GM23248 (cell line): ENCODE measurements at places on chromosomes 2 and 18. TPM values are rescaled to one million over a fixed set of nuclear protein-coding genes. Genes with fewer than 3 reads are reported as not detected.
A peak's percentile ranks its signal among the peaks of the same experiment; 100 is the strongest.

The SGPP2 gene
- polyA plus RNA-seq, result not detected in 2 replicates

The TRIM54 gene
- polyA plus RNA-seq, result not detected in 2 replicates

The PPP1R1C gene
- not detected in 2 replicates for polyA plus RNA-seq

- no peaks in the 10 kb centered on the region; the same call in 1 of the 2 replicates for H3K4me1 ChIP-seq
- no peaks in the 10 kb centered on the region for H3K27me3 ChIP-seq
- no peak for DNase-seq
These were observed 35.0 kb upstream of the GLI2 start for GRCh38 chr2:120700659-120701058.

- H3K4me1 ChIP-seq, result no peaks in the 10 kb centered on the region
- no peak overlapping the region for H3K27ac ChIP-seq
- H3K36me3 ChIP-seq, result no peaks in the 10 kb centered on the region
- H3K27me3 ChIP-seq, result no peaks in the 10 kb centered on the region
These were observed 413.8 kb upstream of the SLC14A2 start for GRCh38 chr18:45201489-45201888.

- H3K27me3 ChIP-seq, result no peaks in the 10 kb centered on the region
- no peak overlapping the region for H3K4me3 ChIP-seq
- peaks cover 23% of the 10 kb centered on the region for H3K36me3 ChIP-seq
- no peaks in the 10 kb centered on the region for H3K4me1 ChIP-seq
- H3K27ac ChIP-seq, result no peak overlapping the region
- no peak for DNase-seq
These were observed 110.2 kb upstream of the KIF5C start for GRCh38 chr2:148764815-148765214.

GRCh38 chr2:198238429-198238828 is 434.0 kb downstream of the PLCL1 start:
- no peaks in the 10 kb centered on the region for H3K36me3 ChIP-seq
- no peak overlapping the region for H3K27ac ChIP-seq
- H3K4me3 ChIP-seq, result no peak overlapping the region
- H3K27me3 ChIP-seq, result no peaks in the 10 kb centered on the region
- H3K4me1 ChIP-seq, result no peaks in the 10 kb centered on the region

GRCh38 chr18:55262021-55262560 is 302.8 kb upstream of the CCDC68 start:
- peaks cover 17% of the 10 kb centered on the region for H3K4me1 ChIP-seq
- H3K4me3 ChIP-seq, result no peak overlapping the region
- peaks cover 18% of the 10 kb centered on the region; the same call in 1 of the 2 replicates for H3K36me3 ChIP-seq
- no peak for DNase-seq
- H3K27ac ChIP-seq, result no peak overlapping the region

GRCh38 chr2:223937535-223937934 is 7.6 kb downstream of the WDFY1 start:
- H3K27me3 ChIP-seq, result no peaks in the 10 kb centered on the region
- no peaks in the 10 kb centered on the region for H3K36me3 ChIP-seq
- H3K4me1 ChIP-seq, result peaks cover 54% of the 10 kb centered on the region
- H3K4me3 ChIP-seq, result no peak overlapping the region

DNA sequence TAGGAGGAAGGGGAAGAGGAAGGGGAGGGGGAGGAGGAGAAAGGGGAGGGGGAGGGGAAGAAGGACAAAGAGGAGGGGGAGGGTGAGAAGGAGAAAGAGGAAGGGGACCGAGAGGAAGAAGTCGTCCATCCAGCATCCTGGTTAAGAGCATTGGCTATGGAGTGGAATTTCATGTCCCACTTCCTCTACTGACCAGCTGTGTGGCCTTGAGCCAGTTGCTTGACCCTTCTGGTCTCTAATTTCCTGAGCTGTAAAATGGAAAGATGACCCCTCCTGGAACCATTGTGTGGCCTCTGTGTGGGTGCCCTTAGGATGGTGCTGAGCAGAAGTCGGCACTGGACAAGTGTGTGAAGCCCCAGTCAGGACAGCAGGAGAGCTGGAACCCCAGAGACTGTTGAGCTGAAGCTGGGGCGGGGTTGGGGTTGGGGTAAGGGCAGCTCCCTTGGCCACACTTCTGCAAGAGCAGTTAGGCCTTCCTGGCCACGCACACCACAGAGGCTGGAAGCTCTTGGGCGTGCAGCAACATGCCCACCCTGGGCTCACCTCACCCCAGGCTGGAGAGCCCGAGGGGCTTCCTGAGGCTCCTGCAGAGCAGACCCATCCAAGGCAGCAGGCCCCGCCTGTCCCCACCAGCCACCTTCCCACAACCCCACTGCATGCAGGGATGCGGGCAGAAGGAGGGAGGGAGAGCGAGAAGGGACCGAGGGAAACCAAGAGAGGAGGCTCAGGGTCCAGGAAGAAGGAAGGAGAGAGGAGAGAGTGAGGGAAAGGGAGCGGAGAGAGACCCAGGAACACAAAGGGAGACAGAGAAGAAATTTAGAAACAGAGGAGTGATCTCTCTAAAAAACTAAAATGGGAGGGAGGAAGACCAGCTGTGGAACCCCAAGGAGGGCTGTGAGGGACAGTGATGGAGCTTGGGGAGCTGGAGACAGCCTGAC is 16.2 kb downstream of the ADRA2B start:
- H3K36me3 ChIP-seq, result no peaks in the 10 kb centered on the region
- DNase-seq, result no peak
- H3K27me3 ChIP-seq, result no peaks in the 10 kb centered on the region

DNA sequence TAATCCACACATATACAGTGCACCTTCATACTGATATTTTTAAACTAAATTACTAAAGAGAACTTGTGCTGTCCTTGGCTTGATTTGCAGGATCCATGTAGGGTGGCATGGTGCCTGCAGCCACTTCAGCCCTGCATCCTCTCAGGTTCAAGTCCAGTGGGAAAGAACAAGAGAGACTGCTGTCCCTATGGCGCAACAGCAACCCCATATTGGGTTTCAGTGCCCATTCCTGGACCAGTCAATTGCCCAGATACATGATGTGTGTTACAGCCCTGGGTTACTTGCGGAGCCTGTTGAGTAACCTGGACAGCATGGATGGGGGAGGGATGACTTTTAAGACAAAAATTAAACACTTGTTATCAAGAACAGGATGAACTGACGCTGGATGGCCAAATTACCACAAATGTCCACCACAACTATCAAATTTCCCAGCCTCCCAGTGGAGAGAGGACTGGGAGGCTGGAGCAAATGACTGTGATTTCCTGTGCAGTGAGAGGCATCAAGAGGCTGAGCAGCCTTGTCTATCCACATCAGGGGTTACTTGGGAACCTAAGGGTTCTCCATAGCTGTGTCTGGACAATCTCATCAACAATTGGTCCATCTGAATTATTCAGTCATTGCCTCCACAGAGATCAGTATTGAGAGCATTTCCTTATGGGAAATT is 162.0 kb downstream of the CAPN13 start:
- H3K4me1 ChIP-seq, result no peaks in the 10 kb centered on the region
- H3K27me3 ChIP-seq, result no peaks in the 10 kb centered on the region
- peaks cover 5% of the 10 kb centered on the region; the same call in 1 of the 2 replicates for H3K36me3 ChIP-seq
- DNase-seq, result no peak
- no peak overlapping the region for H3K4me3 ChIP-seq

- H3K4me3 ChIP-seq, result no peak overlapping the region
- H3K36me3 ChIP-seq, result no peaks in the 10 kb centered on the region
- H3K27ac ChIP-seq, result no peak overlapping the region
- H3K4me1 ChIP-seq, result no peaks in the 10 kb centered on the region
These were observed 448.3 kb downstream of the CDH2 start for GRCh38 chr18:27728659-27729058.

GRCh38 chr2:116416731-116417377 is 1397.6 kb upstream of the DDX18 start:
- H3K36me3 ChIP-seq, result no peaks in the 10 kb centered on the region
- DNase-seq, result no peak
- H3K27me3 ChIP-seq, result no peaks in the 10 kb centered on the region
- no peak overlapping the region for H3K27ac ChIP-seq
- H3K4me3 ChIP-seq, result no peak overlapping the region
- no peaks in the 10 kb centered on the region for H3K4me1 ChIP-seq

DNA sequence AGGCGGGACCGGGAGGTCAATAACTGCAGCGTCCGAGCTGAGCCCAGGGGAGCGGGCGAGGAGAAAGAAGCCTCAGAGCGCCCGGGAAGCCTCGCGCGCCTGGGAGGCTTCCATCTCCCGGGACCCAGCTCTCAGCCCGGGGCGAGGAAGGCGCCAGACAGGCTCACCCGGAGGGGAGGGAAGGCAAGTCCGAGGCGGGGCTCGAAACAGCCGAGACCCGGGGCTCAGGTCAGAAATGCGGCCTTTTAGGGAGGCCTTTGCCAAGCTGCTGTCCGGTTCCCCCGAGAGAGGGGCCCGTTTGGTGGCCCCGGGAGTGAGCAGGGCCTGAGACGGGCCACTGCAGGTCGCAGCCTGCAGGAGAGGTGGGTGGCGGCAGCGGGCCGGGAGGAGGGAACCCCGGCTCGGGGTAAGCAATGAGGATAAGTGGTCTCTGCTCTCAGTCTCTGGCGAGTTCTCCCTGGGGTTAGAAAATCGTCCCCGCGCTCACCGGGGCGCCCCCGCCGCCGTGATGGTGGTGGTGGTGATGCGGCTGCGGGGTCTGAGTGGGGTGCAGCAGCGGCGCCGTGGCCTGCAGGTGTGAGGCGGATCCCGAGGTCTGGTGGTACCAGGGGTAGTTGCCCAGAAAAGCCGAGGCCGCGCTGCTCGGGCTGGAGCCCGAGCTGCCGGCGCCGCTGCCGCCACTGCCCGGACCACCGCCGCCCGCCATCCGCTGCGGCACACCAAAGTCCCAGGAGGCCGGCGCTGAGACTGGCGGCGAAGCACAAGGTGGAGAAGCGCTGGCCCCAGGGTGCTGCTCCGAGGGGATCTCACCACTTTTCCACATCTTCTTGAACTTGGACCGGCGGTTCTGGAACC is 2.4 kb downstream of the DLX2 start:
- peaks cover 37% of the 10 kb centered on the region for H3K4me1 ChIP-seq
- H3K27me3 ChIP-seq, result no peaks in the 10 kb centered on the region
- DNase-seq, result peak; percentile 68
- peak overlapping the region; percentile 83 for H3K4me3 ChIP-seq
- no peaks in the 10 kb centered on the region for H3K36me3 ChIP-seq

- H3K4me1 ChIP-seq, result no peaks in the 10 kb centered on the region; the same call in 1 of the 2 replicates
- DNase-seq, result no peak
- no peaks in the 10 kb centered on the region for H3K36me3 ChIP-seq
- no peaks in the 10 kb centered on the region for H3K27me3 ChIP-seq
- no peak overlapping the region for H3K4me3 ChIP-seq
- H3K27ac ChIP-seq, result no peak overlapping the region
These were observed 40.0 kb upstream of the ACKR3 start for GRCh38 chr2:236529606-236530005.

DNA sequence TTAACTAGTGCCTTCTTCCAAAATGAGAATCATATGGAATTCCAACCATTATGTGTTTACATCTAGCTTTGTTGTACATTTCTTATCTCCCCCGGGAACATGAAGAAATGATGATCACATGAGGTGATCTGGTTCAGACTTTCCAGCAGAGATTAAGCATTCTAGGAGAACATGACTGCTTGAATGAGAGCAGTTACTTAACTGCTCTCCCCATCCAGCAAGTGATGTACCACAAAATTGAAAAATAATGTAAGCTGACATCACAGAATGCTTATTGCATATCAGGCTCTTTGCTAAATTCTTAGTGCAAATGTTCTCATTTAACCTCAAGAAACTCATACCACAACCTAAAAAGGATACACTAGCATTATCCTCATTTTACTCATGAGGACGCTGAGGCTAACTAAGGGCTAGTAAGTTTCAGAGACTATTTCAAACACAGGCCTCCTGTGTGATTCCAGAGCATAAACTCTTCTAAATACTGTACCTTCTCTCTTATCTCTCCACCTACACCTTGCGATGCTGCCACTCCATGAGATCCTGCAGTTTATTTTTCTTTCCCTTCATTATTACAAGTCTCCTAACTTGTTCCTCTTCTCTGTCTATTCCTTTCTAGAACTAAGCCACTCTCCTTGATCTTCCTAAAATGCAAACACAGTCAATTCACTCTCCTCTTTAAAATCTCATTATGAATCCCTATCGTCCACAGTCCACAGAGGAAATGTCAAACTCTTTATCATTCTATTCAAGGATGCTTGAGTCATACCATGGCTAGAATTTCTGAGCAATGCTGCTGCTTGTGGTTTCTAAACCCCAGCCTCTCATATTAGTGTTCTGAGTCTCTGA is 1224.8 kb upstream of the ZEB2 start:
- H3K4me3 ChIP-seq, result no peak overlapping the region
- no peaks in the 10 kb centered on the region for H3K27me3 ChIP-seq
- H3K36me3 ChIP-seq, result no peaks in the 10 kb centered on the region
- peaks cover 14% of the 10 kb centered on the region for H3K4me1 ChIP-seq
- peak overlapping the region; percentile 23; the same call in 1 of the 2 replicates for H3K27ac ChIP-seq

DNA sequence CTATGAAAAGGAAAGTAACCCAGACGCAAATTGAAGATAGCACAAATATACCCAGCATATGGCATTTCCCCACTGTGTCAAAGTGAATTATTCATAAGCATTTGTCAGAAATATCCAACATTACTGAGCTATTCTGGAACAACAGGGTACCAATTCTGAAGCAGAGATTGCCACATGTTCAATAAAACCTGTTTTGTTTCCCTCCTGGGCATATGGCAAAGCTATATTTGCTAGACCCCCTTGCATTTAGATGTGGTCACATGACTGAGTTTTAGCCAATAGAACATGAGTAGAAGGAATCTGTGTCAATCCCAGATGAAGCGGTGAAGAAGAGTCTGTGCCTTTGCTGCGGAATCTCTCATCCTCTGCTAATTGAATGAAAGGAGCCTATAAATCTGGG is 296.4 kb upstream of the DLGAP1 start:
- H3K27ac ChIP-seq, result no peak overlapping the region
- DNase-seq, result no peak
- H3K4me3 ChIP-seq, result no peak overlapping the region
- H3K27me3 ChIP-seq, result no peaks in the 10 kb centered on the region
- no peaks in the 10 kb centered on the region for H3K36me3 ChIP-seq
- no peaks in the 10 kb centered on the region for H3K4me1 ChIP-seq

DNA sequence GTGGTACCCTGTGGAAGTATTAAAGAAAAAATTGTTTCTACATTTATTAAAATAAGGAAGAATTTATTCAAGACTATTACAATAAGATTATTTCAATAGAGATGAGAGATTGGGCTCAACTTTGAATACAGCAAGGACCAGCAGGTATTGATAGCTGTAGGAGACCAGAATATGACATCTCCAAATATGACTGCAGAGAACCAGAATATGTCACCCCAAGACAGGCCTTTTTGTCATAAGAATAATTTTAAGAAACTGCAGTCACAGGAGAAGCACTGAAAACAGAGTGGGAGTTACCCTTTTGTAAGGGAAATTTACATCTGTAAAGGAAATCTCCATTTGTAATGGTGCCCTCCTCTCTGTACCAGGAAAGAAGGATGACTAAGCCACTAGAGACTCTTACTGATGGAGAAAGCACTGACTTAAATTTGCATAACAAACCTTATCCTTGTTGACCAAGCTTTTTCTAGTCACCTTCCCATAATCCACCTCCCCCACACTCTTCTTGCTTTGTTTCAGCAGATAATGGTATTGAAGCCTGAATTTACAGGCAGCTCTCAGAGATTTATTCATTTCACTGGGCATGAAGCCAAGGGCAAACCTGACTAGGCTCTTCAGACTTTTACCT is 145.1 kb upstream of the RMP24 start:
- no peak for DNase-seq
- H3K27me3 ChIP-seq, result no peaks in the 10 kb centered on the region
- no peak overlapping the region for H3K4me3 ChIP-seq
- no peaks in the 10 kb centered on the region for H3K4me1 ChIP-seq
- H3K27ac ChIP-seq, result no peak overlapping the region

- H3K36me3 ChIP-seq, result no peaks in the 10 kb centered on the region
- H3K27ac ChIP-seq, result no peak overlapping the region
- no peaks in the 10 kb centered on the region for H3K4me1 ChIP-seq
These were observed 77.6 kb downstream of the PDE1A start for GRCh38 chr2:182349268-182349667.
